ENCODE measurements at places on chromosomes 4 and X.

- no peak for DNase-seq
Observed at GRCh38 chr4:2800691-2801596, 8.1 kb downstream of the SH3BP2 start.

DNA sequence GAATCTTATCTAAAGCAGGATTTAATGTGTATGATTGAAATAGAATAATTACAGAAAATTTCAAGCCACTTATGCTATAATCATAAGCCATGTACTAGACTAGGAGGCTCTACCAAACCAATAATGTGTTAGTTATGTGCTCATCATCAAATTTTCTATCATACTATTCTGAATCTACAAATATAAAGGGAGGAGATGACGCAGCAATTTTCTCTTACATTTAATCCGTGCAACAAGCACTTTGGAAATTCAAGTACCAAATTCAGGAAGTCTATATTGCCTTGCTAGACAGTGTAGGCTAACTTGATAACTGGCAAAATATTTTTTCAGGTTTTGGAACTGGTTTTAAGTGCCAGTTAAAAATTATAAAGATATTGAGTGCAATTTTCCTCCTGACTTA is 283.5 kb downstream of the C4orf33 start:
- no peak for DNase-seq

DNA sequence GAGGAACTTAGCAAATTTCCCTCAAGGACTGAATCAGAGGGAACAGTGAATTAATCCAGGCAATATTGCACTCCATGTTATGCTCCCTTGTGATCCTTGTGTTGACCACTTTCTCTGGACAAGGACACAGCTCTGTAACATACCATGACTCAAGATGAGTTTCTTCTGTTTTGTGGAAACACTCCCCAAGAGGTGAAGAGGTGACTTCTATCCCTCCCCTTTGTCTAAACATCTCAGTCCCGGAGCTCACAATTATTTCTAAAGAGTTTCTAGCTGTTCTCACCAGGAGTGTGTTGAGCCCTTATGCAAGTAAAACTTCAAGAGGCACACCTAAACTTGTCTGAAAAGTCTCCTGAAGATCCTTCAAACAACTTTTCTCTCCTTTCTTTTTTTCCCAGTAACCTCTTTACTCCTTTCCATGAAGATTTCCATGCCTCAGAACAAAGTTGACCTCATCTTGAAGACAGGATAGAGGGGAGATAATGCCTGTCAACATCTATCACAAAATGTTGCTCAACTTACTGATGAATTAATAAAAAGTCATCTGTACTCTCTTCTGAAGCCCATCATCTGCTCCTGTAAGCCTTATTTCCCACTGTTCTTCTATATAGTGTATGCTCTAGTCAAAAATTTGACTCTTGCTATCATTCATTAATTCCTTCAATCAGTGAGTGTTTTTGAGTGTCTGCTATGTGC is 429.1 kb downstream of the SPRY1 start:
- no peak for DNase-seq

- DNase-seq = no peak
Observed at GRCh38 chrX:127596882-127597281, 455.3 kb downstream of the ACTRT1 start.

GRCh38 chr4:78691971-78692821 is 84.0 kb upstream of the BMP2K start:
- DNase-seq = no peak

DNA sequence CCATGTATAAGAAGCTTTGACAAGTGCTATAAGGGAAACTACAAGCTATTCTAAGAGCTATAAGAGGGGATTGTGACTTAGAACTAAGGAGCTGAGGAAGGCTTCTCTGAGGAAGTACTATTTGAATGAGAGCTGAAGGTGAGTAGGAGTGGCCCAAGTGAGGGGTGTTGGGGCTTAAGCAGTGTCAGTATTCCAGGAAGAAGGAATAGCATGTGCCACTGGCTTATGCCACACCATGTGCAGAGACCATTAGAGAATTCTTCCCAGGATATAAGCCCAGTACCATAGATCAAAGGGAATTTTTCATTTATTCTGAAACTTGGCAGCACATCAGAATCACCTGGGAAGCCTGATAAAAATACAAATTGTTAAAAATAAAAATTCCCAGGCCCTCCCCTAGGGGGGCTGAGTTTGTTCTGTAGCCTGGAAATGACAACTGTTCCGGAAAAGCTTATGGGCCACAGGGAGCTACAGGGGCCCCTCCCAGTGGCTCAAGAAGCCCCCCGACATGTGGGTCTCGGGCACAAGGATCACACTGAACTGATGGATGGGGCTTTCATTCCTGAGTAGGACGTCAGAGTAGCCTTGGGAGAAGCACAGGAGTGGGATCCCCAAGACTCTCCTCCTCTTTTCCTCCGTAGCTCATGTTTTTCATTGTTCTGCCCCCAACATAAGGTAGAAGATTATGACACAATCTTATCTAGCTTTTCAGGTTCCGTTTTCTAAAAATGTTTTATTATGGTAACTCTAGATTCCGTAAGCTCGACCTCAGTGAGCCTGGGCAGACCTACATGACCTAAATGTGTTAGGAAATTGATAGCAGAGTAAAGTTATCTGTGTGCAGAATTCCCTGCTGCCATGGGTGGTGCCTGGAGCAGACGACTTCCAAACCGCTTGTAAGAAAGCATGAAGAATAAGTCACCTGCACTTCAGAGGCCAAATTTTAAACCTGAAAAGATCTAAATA is 119.3 kb downstream of the AFF1 start:
- no peak for DNase-seq

DNA sequence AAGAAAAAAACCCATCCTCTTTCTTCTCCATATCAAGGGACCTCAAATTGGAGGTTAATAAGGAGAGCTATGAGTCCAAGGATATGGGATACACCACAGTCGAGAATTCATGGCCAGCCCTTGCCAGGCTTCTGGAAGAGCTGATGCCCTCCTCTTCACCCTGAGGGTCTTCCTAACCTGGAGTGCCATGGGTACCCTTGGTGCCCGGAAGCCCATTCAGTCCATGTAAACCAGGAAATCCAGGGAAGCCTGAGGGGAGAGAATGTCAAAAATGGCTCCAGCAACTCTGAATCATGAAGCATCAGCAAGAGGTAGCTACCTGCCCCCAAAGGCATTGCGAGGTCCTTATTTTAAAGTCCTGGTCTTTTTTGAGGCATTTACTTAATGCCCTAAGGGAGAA is 78.2 kb downstream of the ATG4A start:
- DNase-seq = no peak

DNA sequence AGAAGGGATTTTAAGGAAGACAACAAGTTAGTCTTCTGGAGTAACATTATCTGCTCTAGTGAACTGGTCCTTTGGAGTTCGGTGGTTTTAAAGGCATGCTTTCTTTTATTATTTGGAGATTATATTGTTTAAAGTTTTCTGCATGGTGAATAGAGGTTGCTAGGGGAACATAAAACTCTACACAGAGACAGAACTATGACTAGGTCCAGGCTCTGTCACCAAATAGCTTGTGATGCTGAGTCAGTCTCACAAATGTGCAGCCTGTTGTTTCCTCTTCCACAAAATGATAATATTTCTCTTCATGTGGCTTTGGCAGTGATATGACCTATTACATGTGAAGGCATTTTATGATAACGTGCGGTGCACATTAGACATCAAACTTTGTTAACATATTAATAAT is 132.6 kb downstream of the PACRGL start:
- DNase-seq = no peak

GRCh38 chrX:141341341-141341740 is 99.0 kb upstream of the SPANXC start:
- DNase-seq = no peak

- DNase-seq = no peak
Observed at GRCh38 chr4:70892086-70892769, 9.9 kb upstream of the MOB1B start.
